ENCODE measurements at places on chromosomes 13 and 19.

GRCh38 chr13:66128692-66129269 lies 1101.4 kb downstream of the PCDH9 start:
- DNase-seq = no peak

GRCh38 chr13:112885782-112886268 lies 83.2 kb upstream of the MCF2L start:
- no peak for DNase-seq

GRCh38 chr19:51509823-51510660 lies 8.4 kb upstream of the SIGLEC12 start:
- no peak for DNase-seq

DNA sequence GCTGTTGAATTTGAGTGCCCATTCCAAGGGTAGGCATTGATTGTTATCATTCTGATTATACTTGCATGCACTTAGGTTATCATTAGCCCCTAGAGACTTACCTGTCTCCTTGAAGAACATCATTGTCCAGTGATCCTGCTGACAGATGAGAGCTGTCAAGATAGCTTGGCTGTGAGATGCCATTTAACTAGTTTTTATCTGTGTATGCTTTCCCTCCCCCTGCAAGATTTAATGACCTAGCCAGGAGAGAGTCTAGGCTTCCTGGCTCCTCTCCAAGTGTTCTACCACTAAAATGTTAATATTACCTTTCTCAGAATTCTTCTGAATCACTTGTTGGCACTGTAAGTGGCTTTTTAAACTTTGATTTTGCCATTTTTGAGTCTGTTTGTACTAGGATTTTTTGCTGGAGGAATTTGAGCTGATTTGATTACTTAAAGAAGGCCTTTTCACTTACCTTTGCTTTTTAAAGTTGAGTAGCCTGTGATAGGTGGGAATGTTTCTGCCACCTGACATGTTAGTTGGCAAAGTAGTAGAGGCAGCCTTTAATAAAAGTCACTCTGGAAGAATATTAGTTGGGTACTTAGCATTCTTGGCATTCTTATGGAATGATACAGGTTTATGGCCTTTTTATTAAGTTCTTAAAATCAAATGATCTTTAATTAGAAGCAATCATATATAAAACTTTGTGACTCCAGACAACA lies 41.1 kb downstream of the ARHGAP35 start:
- DNase-seq = no peak

- DNase-seq = no peak
Observed at GRCh38 chr19:1839658-1840540, 8.4 kb downstream of the REXO1 start.

- DNase-seq = no peak
Observed at GRCh38 chr19:28889941-28890670, 322.8 kb downstream of the UQCRFS1 start.

DNA sequence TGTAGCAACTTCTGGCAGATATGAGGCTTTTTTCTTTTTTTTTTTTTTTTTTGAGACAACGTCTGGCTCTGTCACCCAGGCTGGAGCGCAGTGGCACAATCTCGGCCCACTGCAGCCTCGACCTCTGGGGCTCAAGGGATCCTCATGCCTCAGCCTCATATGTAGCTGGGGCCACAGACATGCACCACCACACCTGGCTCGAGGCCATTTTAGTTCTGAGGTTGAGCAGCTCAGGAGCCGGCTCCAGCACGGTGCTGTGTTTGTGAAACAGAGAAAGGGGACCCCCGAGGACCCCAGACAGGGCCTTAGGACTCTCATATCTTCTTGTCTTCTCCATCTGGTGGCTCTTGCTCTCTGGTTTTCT lies 3.4 kb upstream of the FLT3LG start:
- DNase-seq = no peak

DNA sequence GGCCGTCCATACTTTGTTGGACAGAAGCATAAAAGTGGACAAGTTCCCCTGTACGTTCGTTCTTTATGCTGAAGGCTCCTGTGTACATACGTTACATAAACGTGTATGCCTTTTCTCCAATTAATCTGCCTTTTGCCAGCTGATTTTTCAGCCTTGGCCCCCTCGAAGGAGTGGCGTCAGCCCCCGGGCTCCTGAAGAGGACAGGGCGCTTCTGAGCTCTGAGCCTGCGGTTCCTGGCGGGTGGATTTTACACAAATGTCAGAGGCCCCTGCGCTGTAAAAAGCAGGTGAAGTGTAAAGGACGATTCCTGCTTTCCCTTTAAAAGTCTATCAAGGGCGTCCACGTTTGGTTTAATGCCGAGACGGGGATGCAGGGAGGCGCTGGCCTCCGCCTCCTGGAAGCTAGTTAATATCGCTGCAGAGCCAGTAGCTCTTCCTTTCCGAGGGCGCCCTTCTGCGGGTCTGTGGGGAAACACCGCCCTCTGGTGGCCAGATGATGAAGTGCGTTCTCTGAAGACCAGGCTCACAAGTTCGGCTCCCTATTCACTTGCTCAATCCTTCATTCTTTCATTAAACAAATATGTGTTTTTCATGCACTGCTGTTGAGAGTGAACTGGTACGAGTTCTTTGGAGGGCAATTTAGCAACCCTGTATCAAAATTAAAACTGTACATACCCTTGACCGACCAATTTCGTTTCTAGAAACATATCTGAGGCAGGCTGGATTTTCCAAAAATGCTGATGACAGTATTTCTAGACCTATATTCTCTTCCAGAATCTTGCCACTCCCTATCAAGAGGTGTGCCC lies 62.0 kb downstream of the GPR12 start:
- peak; percentile 70 for DNase-seq

- DNase-seq = no peak
Observed at GRCh38 chr13:21427741-21428140, 31.4 kb downstream of the ZDHHC20 start.

DNA sequence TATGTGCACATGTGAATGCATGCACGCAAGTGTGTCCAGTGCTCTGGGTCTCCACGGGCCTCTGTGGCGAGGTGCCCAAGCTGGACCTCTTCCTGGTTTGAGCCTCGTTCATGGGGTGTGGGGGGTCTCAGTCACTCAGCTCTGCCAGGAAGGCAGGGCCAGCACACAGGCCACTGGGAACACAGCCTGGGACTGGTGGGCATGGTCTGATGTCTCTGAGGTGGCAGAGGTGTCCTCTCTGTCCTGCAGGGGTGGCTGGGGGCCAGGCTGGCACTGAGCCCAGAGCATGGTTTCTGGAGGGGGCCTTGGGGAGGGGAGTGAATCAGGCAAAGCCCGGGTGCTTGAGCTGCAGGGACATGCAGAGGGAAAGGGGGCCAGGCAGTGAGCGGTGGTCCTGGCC lies 9.4 kb downstream of the LRP3 start:
- DNase-seq = no peak

GRCh38 chr19:30362156-30362754 lies 9.9 kb upstream of the ZNF536 start:
- DNase-seq = no peak

DNA sequence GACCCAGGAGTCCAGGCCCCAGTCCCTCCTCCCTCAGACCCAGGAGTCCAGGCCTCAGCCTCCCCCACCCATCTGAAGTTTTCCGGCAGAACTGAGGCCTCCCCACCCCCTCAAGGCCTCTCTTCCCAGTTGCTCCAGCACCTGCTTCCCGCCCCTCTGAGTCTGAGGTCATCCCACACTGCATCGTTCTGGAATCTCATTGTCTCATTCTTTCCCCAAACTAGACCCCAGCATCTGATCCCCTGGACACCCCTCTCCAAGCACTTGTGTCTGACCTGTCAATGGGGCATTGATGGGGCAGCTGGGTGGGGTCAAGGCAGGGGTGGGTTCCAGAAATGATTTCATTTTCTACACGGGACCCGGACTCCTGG lies 793 bp upstream of the SBK2 start:
- DNase-seq = no peak

GRCh38 chr13:59464926-59465325 lies 698.8 kb downstream of the DIAPH3 start:
- DNase-seq = no peak

DNA sequence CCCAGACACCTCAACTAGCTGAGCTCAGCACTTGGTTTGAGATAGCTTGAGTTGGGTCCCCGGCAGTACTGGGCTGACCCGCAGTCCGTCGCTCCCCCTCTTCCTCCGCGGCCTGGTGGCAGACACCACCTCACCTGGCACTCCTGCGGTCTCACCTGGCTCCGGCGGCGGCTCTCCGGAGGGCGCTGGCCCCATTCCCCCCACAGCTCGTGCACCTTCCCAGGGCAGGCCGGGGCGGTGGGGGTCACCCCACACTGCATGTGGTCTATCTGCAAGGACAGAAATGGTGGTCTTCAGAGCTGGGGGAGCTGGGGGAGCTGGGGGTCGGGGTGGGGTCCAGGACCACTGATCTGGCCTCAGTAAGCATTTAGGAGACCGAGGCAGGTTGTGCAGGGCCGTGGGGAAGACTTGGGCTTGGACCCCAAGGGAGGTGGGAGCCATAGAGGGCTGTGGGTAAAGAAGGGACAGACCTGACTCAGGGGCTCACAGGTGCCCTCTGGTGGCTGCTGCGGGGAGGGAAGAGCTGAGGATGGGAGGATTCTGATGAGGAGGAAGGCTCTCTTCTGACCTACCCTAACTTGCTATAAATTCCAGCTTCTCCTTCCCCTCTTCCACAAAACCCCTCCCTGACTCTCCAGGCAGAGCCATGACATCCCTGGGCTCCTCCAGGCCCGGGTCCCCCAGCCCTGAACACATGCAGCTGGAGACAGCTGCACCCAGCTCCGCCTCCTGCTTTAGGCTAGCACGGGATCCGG lies 6.7 kb upstream of the PLIN4 start:
- DNase-seq = peak; percentile 39

DNA sequence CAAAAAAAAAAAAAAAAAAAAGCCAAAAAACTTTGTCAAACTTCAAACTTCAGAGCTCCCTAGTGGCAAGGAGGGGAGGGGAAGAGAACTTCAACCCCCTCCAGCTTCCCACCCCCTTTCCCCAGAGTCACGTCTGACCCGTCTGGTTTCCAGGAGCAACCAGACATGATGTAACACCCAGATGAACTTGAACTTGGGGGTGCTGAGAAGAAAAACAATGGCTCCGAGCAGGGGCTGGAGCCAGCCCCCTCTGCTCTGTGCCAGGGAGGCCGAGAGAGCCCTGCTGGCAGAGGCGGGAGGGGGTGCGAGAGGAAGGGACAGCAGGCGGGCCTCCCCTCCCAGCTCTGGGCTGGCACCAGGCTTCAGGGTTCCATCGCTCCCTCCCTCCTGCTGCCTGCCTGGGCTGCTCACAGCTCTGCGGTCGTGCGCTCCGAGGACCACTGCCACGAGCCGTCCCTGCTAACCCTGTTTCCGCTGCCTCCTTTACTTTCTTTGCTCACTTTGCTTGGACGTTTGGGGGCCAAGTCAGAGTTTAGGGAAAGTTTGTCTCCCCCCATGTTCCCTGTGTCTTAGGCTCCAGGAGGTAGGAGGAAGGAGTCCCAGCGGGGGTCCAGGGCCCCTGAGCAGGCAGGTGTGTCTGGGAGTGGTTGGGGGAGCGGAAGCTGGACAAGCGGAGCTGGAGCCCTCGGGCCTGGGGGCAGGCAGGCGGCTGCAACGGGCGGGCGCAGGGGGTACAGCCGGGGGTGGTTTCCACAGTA lies 11.1 kb downstream of the LYL1 start:
- no peak for DNase-seq

Measured in AML-193 (cell line).